HS-27A (cell line): ENCODE measurements at places on chromosomes 3 and 15.

DNA sequence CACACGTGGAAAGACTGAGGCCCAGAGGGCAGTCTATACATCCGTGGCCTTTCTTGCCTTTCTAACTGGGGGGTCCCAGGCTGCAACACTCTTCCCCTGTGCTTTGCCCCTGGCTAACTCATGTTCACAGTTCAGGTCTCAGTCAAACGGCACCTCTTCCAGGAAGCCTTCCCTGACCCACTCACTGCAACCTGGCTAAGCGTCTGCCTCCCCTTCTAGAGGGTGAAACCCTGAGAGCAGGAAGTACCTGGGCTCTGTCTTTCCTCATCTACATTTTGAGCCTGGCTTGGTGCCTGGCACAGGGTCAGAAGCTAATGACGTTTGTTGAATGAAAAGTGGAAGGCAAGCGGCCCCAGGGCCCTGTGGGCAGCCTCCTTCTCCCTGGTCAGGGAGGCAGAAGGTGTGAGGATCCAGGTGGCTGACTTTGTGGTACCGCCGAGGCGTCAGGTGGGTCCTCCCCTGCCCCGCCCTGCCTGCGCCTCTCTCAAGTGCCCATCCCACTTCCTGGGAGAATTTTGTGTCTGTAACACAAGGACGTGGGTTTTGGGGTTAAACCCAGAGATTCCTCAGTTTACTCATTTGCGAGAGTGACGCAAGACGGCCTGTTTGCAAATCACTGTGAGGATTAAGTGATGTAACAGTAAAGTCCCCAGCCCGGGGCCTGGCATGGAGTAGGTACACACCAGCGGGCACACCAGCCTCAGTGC lies 32.1 kb downstream of the DNASE1L3 start:
- DNase-seq = no peak

DNA sequence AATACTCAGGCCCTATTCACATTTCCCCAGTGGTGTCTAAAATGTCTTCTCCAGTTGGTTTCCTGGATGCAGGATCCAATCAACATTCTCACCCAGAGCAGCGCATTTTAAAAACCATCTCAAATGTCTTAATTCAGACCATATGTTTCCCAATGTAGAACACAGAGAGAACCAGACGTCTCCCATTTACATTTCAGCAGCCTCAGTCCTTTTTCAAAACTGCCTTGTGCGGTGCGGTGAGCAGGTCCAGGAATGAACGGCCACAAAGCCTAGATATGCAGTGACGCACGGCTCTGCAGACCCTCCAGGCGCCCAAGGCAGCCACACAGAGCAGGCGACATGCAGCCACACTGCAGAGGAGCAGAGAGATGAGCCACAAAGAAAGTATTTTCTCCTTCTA lies 66.1 kb upstream of the MEX3B start:
- DNase-seq = no peak

- DNase-seq = no peak
Observed at GRCh38 chr15:70242951-70243685, 145.4 kb upstream of the TLE3 start.

DNA sequence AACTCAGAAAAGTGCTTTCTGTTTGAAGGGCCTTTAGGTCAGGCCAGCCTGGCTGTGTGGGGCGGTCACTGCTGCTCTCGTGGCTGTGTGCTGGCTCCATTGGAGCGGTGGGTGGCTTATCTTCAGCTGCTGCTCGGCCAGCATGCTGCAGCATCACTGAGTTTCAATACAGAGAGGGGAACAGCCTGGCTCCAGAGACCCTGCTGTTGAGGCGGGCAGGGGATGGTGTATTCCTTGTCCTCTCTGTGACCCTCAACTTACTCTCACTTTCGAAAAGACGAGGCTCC lies 248.5 kb upstream of the ONECUT1 start:
- DNase-seq = no peak

- no peak for DNase-seq
Observed at GRCh38 chr15:56602253-56602652, 131.1 kb downstream of the ZNF280D start.

GRCh38 chr3:9308298-9308990 lies 54.4 kb upstream of the THUMPD3 start:
- DNase-seq = no peak

DNA sequence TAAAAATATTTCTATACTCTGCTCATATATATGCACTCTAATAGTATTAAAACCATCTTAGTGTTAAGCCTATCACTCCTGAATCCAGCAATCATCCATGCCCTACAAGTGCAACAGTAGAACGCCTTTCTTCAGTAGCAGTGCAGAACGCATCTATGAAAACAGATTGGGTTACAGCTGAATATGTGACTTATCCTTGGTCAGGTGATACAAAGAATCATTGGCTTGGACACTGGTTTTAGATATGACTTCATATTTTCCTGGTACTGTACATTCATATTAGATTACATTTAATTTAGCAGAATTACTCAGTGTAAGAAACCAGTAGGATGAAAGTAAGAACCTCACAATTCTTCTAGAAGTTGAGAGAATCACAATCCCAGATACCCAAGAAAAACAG lies 43.3 kb downstream of the ZNF106 start:
- DNase-seq = no peak

GRCh38 chr3:149058198-149058597 lies 28.1 kb downstream of the HLTF start:
- no peak for DNase-seq

GRCh38 chr15:48984811-48985352 lies 21.2 kb upstream of the SHC4 start:
- DNase-seq = no peak
